Upper lobe of left lung (tissue), 6 donors: ENCODE measurements at places on chromosomes 5 and 9.

GRCh38 chr5:148904440-148904839 is 78.0 kb downstream of the ADRB2 start:
- DNase-seq = peak; percentile 71

DNA sequence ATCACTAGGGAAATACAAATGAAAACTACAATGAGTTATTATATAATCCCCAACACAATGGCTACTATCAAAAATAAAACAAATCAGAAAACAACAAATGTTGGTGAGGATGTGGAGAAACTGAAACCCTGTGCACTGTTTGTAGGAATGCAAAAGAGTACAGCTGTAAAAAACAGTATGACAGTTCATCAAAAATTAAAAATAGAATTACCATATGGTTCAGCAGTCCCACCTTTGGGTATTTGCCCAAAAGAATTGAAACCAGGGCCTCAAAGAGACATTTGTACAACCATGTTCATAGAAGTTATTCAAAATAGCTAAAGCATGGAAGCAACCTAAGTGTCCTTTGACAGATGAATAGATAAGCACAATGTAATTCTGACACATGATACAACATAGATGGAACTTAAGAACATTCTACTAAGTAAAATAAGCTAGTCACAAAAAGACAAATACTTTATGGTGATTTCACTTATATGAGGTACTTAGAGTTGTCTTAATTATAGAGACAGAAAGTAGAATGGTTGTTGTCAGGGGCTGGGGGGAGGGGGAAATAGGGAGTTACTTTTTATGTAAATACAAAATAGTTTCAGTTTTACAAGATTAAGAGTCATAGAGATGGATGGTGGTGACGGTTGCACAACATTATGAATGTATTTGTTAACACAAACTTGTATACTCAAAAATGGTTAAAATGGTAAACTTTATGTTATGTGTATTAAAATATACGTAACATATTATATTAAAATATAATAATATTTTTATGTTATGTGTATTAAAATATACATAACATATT is 102.8 kb downstream of the KCTD16 start:
- no peak for DNase-seq

DNA sequence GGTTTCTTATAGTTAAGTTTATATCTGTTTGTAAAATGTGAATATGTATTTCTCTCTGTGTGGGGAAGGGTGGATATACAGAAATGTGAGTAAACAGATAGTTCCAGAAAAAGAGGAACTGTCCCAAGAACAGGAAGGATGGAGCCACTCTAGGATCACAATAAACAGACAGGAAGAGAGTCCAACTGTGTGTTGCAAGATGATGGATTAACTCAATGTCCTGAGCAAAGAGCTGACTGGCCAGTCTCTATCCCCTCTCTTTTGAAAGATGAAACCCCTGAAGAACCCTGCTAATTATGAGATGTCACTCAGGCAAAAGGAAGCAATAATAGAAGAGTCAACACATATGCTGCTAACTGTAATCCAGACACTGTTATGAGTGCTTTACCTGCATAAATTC is 202.7 kb downstream of the SEMA6A start:
- DNase-seq = no peak

GRCh38 chr9:624935-625500 is 216.5 kb upstream of the DMRT1 start:
- DNase-seq = no peak

- no peak for DNase-seq
Measured at GRCh38 chr9:87229108-87229507, 268.6 kb upstream of the DAPK1 start.

- DNase-seq = no peak
Measured at GRCh38 chr5:62256161-62257019, 49.6 kb upstream of the KIF2A start.

GRCh38 chr5:111077678-111078077 is 6.2 kb downstream of the TSLP start:
- DNase-seq = no peak

DNA sequence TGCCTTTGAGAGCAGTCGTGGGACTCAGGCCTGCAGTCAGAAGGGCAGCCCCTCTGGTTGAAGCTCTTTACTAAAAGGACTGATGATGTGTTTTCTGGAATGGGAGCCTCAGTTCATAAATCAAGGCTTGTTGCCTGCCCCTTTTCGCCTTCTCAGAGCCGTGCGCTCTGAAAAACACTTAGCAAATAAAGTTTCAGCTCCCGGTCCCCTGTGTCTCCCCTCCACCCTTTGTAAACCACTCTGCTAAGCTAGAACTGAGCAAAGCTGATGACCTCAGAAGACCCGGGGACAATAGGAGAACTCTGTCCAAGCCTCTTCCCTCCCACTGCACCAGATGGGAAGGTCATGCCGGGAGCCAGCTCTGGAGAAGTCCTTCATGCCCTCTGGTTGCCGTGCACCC is 39.3 kb upstream of the ADRA1B start:
- DNase-seq = no peak

DNA sequence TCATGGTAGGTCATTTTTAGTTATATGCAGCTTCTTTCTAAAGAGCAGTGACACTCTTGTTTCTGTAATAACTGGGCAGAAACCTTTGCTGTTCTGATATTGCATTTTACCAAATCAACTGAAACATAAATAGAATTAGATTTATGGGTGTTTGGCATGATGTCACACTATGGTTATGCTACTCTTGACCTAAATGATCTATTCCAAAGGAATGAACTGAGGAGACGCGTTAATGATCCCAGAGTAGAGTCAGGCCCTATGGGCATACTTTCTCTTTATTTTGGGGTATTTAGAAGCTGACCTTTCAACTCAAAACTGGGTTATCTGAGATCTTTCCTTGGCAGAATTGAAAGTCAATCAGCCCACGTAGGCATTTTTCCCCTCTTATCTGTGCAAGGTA is 146.8 kb upstream of the ADAMTSL1 start:
- DNase-seq = no peak

DNA sequence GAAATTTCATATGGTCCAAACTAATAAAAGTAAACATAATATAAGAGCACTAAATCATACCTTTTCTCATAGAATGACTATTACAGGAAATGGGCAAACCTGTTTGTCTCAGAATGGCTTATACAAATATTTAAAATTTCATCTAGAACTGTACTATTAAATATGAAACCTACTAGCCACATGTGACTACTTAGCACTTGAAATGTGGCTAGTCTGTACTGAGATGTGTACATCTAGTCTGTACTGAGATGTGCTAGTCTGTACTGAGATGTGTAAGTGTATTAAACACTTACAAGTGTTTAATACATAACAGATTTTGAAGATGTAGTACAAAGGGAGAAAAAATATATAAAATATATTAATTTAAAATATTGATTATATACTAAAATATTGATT is 22.4 kb downstream of the ABITRAM start:
- DNase-seq = no peak

GRCh38 chr5:124156415-124156996 is 589.9 kb downstream of the ZNF608 start:
- DNase-seq = no peak

GRCh38 chr9:80794197-80794596 is 895.1 kb downstream of the TLE1 start:
- no peak for DNase-seq

- DNase-seq = no peak
Measured at GRCh38 chr9:121296213-121297127, 28.5 kb downstream of the GSN start.

- no peak for DNase-seq
Measured at GRCh38 chr9:92612292-92612691, 57.6 kb downstream of the IPPK start.

DNA sequence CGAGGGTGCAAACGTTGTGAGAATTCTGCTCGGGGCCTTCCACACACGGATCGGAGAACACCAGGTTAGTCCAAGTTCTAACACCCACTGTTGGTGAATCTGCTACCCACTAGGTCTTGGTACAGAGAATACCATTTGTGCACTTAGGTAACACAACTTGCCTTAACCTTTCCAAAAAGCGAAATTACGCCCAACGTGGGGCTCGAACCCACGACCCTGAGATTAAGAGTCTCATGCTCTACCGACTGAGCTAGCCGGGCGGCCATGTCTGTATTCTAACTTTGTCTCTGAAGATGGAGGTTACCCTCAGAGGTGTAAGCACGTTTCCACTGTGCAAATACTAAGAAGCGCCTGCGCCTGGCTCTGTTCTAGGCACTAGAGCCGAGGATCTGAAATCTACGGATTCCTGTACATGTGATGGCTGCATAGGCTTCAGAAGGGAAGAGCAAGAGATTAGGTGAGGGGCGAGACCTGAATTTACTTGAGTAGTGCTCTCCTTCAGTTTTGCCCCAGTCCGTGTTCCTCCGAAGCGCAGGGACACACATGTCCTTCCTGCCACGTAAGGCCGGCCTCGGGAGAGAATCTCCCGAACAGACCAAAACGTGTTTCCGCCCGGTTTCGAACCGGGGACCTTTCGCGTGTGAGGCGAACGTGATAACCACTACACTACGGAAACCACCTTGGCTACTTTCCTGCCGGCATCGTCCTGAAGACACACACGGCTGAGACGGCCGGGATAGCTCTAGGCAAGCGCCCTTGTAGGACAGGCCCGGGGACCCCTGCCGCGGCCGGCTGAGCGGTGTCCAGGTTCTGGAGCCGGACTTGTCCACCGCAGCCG is 1.1 kb upstream of the TRIM41 start:
- DNase-seq = peak; percentile 93

- DNase-seq = peak; percentile 69
Measured at GRCh38 chr9:135994501-135995192, 33.5 kb upstream of the UBAC1 start.

GRCh38 chr5:119913425-119913824 is 284.1 kb downstream of the FAM170A start:
- DNase-seq = no peak

DNA sequence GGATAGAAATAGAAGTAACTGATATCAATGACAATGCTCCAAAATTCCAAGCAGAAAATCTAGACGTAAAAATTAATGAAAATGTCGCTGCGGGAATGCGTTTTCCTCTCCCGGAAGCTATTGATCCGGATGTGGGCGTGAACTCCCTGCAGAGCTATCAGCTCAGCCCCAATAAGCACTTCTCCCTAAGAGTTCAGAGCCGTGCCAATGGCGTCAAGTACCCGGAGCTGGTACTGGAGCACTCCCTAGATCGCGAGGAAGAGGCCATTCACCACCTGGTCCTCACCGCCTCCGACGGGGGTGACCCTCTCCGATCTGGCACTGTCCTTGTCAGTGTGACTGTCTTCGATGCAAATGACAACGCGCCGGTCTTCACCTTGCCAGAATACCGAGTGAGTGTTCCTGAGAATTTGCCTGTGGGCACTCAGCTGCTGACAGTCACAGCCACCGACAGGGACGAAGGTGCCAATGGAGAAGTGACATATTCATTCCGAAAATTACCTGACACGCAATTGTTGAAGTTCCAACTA is 818 bp downstream of the PCDHGA10 start:
- no peak for DNase-seq

DNA sequence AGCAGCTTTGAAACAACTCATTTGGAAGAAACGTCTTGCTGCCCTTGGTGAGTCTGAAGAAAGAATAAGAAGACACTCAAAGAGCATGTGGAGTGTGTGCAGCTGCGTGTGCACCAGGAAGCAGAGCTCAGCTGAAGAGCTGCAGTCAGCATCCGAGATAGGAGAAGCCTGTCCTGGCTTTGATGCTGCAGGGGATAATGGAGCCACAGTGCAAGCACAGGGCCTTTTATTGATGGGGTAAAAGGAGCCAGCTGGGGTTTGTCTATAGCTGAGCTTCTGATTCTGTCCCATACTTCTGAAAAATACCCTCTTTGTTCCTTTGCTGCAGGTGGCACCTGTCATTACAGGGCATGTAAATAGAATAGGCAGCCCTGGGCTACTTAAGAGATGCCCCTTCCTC is 375.7 kb upstream of the ZNF462 start:
- no peak for DNase-seq

- peak; percentile 31 for DNase-seq
Measured at GRCh38 chr9:81682797-81683196, 6.5 kb downstream of the TLE1 start.

DNA sequence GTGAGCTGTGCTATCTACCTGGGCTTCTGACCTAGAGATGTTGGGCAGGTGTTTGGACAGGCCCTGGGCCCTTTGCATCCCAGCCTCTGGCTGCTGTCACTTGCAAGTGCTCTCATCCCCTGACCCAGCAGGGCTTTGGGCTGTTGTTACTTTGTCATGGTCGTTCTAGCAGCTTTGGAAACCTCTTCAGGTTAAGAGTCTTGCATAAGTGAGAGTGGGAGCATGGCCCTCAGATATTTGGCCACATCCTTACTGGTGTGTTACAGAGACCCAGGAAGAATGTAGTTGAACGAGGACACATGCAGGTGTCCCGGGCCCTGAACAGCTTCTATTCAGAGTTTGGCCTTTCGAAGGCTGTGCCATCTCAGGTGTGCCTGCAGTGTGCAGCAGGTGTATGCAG is 4.5 kb downstream of the TENT4A start:
- DNase-seq = no peak

- no peak for DNase-seq
Measured at GRCh38 chr9:18632632-18633403, 158.9 kb downstream of the ADAMTSL1 start.

DNA sequence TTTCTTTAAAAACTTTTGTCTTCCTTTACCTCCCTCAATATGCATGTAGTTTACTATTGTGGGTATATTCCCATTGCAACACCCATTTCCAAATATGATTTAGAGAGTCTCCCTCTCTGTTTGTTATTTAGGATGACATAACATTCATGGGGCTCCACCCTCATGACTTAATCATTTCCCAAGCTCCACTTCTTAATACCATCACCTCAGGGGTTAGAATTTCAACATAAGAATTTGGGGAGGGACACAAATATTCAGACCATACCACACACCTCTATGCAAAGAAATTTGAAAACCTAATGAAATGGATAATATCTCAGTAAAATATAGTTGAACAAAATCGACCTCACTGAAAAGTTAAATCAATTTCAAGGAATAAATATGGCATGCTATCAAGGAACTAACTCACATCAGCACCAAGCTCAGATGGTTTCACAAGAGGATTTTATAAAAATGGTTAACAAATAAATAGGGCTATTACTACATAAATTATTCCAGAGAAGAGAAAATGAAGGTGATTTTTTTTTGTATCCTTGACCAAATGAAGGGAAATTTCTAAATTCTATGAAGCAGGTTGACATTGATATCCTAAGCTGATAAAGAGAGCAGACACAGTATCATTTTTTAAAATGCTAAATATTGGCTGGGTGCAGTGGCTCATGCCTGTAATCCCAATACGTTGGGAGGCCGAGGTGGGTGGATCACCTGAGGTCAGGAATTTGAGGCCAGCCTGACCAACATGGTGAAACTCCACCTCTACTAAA is 20.2 kb upstream of the UBTD2 start:
- no peak for DNase-seq
